ENCODE measurements at places on chromosomes 5 and 9.

DNA sequence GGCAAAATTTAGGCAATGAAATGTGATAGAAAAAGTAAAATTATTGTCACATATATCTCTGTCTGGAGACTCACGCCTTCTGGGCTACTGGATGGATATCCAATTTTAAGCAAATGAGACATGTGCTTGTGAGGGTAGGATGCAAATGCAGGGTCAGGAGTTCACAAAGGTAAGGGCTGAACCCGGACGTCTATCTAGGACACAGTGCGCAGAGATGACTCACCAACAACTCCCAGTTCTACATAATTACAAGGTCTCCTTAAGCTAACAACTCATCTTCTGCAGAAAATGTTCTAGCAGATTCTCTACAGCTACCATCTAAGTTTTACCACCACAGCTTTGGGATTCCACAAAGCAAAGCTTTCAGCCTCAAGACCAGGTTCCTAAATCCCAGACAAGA is 160.5 kb downstream of the ENTREP1 start:
- DNase-seq = no peak

DNA sequence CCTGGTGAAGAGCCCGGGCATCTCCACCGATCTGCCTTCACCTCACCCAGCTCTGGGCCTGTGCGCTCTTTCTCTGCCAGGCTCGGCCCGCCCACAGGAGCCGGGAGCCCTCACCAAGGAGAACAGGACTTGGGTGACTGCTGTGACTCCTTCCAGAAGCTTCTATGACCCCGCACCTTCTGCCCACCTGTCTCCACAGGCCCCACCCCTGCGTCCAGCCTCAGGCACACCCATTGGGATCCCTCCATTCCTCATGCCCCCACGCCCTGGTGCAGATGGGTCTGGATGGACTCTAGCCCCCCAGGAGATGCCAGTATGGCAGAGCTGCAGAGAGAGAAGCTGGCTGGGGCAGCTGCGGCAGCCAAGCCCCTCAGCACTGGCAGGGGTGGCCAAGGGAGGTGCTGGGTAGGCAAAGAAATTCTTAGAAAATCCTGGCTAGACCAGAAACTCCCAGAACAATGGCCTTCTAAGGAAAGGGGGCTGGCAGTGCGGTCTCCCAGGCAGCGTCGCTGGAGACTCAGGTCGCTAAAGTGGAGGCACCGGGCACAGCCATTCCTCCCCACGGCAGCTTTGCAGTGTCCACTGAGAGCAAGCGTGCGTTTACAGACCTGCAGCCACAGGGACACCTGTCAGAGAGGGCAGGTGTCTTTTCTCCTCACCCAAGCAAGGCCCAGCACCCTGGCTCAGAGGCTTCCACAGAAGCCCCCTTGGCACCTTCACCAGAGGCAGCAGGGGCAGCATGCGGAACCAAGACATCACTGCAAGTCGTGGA is 17.3 kb downstream of the LPCAT1 start:
- no peak for DNase-seq

GRCh38 chr5:140093179-140093578 is 20.7 kb upstream of the PURA start:
- DNase-seq = no peak

DNA sequence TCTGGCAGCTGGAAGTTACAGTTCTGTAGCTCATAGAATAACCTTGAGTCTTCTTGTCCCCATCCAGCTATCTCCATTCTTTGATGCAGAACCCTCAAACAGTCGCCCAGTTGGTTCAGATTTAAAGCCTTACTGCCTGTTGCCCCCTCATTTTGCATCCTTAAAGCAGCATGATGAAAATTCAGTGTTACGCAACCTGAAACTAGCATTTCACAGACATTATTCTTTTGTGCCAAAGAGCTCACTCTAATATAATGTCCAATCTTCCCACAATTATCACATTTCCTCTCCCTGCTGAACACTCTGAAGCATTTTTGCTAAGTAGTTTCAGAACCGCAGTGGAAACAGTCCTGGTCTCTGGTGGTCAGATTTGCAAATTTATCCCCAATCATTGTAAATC is 318.0 kb downstream of the PSAT1 start:
- DNase-seq = no peak

GRCh38 chr9:27414220-27414761 is 109.8 kb upstream of the IFNK start:
- DNase-seq = no peak

DNA sequence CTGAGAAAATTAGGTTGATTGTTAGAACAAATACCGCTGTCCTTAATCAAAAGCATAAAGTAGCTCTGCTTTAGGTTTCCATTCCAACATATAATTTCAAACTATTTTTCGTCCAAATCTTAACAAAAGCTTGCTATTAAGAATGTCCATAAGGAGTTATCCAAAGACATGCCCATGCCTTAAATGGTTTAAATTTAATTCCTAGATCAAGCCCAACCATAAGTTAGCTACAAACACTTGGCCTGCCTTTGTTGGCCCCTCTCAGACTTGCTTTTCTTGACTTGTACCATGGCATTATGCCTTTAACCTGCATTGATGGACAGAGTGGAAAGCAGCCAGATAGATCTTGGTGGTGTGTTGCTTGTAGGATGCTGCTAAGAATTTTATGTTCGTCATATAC is 8.8 kb downstream of the GARNL3 start:
- DNase-seq = no peak

GRCh38 chr5:65546141-65546540 is 16.8 kb downstream of the CENPK start:
- no peak for DNase-seq

GRCh38 chr9:68895741-68896478 is 118.0 kb downstream of the PRKACG start:
- DNase-seq = no peak

DNA sequence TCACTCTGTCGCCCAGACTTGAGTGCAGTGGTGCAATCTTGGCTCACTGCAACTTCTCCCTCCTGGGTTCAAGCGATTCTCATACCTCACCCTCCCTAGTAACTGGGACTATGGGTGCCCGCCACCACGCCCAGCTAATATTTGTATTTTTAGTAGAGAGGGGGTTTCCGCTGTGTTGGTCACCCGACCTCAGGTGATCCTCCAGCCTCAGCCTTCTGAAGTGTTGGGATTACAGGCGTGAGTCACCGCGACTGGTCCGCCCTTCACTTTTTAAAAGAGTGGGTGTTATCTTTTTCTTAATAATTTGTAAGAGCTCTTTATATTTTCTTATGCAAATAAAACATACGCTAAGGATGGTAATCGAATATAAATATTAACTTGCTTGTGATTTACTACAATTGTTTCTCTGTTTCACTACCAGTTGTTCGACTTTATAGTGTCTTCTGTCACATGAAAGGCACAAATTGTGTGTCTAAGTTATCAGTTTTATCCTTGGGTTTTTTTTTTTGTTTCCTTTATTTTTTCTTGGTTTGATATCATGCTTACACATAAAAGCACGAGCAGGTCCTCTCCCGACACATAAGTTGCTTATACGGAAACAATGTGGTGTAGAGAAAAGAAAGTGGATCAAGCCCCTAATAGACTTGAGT is 1.9 kb upstream of the GPBP1 start:
- DNase-seq = no peak

- no peak for DNase-seq
These were observed 318.3 kb upstream of the ITGA1 start for GRCh38 chr5:52469420-52469819.

GRCh38 chr5:73729329-73729728 is 103.3 kb downstream of the ARHGEF28 start:
- no peak for DNase-seq

DNA sequence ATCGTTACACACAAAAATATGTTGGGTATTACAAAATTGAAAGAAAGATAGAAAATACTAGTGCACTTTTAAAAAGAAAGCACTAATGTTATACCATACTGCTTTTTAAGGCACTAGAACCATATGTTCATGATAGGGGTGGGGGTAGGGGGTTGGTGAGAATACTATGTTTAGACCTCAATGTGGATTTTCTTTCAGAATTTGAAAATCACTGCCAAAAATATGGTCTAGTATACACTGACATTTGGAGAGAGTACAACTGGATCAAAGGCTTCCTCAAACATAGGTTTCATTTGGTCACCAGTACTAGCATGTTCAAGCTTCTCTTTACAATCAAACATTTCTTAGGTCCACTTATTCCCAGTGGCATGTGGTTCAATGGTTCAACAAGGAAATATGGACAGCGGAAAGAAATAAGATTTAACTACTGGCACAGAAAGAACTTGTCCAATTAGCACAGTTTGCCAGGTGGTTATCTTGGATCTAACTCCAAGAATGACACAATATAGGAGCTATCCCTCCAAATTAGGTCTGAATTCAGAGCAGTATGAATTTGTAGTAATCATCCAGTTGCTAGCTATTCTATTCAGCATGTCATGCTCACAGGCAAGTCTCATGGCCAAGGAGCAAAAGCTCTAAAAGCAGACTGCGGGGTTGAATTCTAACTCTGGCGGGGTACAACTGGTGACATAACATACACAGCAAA is 139.3 kb downstream of the SLC24A2 start:
- DNase-seq = no peak

DNA sequence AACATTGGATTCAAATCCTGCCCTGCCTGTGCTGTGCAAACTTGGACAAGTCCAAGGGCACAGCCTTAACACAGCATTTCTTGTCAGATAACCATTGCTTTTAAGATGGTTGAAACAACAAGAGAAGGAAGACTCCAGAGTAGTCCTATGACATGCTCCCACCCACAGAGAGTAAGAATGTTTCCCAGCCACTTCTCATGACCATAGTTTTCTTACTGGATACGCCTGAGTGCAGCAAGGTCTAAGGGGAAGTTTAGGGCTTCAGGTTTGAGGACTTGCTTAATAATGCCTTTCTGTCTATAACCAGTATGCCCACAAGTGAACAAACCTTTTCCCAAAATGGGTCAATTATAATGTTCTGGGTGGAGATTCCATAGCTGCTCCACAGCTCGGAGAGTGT is 126.4 kb downstream of the SLF1 start:
- DNase-seq = no peak

DNA sequence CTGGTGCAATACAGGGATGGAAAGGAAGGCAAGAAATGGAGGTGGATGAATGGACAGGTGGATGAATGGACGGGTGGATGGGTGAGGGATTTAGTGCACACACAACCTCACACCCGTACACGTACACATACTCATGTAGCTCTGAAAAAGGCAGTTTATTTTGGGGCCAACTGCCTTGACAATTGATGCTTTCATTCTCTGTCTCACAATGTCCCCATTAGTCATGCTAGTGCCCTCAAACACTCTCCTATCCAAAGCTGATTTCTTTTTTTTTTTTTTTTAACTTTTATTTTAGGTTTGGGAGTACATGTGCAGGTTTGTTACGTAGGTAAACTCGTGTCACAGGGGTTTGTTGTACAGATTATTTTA is 495.0 kb downstream of the DMAC1 start:
- no peak for DNase-seq

- no peak for DNase-seq
These were observed 57.0 kb upstream of the NEURL1B start for GRCh38 chr5:172583931-172584511.

- no peak for DNase-seq
These were observed 17.3 kb upstream of the ZBTB34 start for GRCh38 chr9:126842977-126843799.

DNA sequence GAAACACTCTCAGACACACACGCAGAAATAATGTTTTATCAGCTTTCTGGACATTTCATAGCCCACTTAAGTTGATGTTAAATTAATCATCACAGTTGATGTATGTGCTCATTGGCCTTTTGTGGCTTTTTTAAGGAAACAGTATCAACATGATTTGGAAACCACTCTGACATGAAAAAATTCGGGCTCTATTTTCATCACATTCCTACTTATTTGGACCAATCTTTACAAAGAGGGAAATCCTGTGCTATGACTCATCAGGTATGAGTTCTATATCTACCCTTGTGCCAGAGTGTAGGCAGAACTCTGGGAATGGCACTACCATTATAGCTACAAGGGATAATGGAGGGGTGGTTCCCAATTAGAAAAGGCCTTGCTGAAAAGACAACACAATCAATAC is 388.4 kb upstream of the PTGER4 start:
- DNase-seq = no peak

DNA sequence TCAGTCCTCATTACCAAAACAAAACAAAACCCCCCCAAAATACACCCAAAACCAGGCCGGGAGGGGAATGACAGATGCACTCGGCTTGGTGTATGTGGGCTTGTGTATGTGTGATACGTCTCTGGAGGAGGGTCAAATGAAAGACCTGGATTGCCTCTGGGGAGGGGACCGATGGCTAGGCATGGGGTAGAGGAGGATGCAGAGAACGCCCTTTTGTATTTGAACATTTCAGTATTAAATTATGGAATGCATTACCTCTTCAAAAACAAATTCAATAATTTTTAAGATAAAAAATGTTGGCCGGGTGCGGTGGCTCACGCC is 61.4 kb downstream of the LMX1B start:
- no peak for DNase-seq

GRCh38 chr5:176654856-176655255 is 7.6 kb downstream of the TSPAN17 start:
- DNase-seq = no peak

GRCh38 chr9:6716766-6717165 is 41.0 kb upstream of the KDM4C start:
- no peak for DNase-seq

GRCh38 chr5:181198905-181199519 is 6.0 kb downstream of the TRIM7 start:
- DNase-seq = no peak

DNA sequence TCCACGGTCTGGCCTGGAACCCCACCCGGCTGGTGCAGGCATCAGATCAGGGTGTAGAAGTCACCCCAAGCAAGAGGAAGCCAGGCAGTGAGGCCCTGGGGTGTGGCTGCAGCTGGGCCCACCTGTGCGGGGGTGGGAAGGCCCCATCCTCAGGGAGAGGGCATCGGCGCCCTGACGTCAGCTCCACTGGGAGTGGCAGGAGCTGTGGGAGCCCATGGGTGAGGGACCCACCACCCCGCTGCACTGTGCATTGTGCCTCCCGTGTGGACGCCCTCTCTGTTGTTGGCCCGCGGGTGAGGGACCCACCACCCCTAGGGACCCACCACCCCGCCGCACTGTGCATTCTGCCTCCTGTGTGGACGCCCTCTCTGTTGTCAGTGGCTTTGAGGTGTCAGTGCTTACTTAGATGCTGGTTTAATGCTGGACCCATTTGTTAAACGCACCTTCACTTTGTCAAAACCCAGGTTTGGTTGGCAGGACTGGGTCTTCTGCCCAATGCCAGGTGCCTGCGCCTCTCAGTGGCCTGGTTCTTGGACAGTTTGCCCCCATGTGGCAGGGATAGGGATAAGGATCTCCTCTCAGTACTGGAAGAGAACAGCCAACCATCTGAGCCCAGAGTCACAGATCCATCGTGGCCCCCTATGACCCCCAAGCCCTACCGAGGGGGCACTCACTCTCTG is 6.9 kb upstream of the EXOC3 start:
- no peak for DNase-seq

- no peak for DNase-seq
These were observed 64.9 kb downstream of the PTTG1 start for GRCh38 chr5:160486573-160486972.

- DNase-seq = no peak
These were observed 335.3 kb downstream of the RAB3C start for GRCh38 chr5:58918021-58918729.
